RKO (cell line): ENCODE measurements at places on chromosomes 7 and 10.

- no peak for DNase-seq
These were observed 41.3 kb upstream of the ADRA2A start for GRCh38 chr10:111035542-111035941.

GRCh38 chr7:74074770-74075169, 8.8 kb upstream of the LIMK1 start:
- no peak for DNase-seq

DNA sequence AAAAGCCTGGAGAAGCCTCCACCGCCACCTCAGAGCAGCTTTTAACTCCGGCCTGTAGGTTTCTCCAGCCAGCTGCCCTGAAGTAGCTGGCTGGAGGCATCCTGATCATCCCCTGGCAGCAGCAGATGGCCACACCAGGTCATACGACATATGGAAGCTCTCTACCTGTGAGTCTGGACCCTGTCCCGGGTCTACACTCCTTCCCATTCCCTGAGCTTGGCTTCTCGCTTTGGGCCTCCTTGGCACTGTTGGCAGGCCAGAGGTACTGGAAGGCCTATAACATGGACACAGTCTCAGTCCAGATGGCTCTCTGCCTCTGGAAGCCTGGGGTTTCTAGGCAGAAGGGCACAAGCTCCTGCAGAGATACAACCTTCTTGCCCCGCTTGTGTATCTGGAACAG, 43.5 kb upstream of the TRIM8 start:
- DNase-seq: no peak

DNA sequence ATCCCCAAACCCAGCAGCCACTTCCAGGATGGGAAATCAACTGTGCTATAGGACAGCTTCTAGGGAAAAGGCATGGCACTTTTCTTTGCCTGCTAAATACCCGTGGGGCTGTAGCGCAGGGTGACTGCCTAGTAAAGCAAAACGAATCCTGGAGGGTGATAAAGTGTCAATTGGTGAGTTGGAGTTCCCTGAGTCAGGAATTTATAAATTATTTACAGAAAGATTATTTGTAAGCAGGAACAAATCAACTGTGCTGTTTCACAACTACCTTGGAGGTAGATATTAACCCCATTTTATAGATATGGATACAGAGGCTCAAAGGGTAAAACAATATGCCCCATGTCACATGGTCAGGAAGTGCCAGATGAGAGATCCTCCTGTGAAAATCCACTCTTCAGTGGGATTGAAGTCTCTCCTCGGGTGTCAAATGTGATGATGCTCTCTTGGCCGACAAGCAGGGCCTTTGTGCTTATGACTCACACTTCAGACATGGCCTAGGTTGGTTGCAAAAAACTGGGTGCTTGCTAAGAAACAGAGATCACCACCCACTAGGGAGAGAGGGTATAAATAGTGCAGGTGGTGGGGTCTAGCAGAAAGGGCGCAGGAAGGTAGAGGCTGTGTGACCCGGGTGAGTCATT, 383.2 kb upstream of the ZMIZ1 start:
- DNase-seq: no peak

DNA sequence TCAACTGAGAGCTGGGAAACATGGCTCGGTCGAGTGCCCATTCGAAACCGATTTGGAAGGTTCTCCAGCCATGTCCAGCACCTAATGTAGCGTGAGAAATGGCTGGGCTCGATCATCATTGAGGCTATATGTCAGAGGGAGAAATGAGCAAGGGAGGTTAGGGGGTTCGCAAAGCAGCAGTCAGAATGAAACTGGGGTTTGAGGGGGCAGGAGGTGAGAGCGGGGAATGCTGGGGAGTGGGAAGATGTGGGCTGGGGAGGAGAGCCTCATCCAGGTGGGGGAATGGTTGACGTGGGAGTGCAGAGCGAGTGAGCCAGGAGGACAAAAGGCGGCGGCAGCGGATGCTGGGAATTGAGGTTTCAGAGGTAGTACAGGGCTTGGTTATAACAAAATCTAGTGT, 34.8 kb upstream of the GALNTL5 start:
- DNase-seq: no peak

DNA sequence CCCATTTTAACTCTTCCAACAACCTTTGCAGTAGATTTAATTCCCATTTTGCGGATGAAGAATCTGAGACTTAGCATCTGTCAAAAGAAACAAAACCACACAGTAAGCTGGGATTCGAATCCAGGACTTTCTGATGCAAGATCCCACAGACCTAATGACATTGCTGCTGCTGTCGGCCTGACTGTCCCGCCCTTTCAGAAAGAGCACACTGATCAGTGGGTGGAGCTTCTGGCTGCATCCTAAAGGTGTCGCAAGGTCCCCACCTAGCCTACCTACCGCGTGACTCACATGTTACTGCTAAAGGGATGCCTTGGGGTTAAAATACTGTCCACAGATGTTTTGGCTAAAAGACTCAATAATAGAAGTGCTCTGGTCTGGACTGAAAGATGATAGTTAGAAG, 134.7 kb downstream of the EMX2 start:
- DNase-seq: no peak

DNA sequence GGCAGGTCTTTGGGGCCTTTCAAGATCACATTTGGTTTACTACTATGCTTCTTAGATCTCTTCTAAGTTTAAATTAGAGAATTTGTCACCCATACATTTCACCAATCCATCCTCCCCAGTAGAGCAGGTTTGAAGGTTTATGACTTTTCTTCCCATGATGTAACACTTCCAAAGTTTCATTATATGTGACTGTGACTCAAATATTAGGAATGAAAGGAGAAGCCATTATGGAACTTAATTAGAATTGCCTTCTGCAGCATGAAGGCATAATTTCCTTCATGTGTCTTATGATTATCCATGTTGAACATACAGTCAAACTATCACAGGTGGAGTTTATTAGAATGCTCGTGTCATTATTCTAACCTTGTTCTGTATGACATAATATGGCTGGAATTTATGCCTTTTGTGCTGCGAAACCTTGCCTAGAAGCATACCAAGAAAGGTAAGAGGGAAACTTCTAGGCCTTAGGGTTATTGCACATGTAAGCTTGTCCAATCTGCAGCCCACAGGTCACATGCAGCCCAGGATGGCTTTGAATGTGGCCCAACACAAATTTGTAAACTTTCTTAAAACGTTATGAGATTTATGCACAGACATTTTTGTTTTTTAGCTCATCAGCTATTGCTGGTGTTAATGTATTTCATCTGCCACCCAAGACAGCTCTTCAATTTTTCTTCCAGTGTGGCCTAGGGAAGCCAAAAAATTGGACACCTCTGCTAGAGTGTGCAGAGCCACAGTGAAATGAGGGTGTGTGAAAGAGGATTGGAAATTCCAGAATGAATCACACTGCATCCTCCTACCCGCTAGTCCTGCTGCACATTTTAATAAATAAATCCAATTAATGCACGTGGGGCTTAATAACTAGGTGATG, 133.6 kb downstream of the TMEM26 start:
- DNase-seq: no peak

DNA sequence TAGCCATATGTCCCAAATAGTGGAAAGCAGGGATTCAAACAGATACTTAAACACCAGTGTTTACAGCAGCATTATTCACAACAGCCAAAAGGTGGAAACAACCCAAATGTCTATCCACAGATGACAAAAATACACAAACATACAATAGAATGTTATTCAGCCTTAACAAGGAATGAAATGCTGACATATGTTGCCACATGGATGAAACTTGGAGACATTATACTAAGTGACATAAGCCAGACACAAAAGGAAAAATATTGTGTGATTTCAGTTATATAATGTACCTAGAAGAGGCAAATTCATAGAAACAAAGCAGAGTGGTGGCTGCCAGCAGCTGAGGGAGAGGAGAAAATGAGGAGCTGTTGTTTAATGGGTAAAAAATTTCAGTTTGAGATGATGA, 533.9 kb upstream of the FZD8 start:
- no peak for DNase-seq

GRCh38 chr10:113131613-113132261, 181.7 kb downstream of the TCF7L2 start:
- DNase-seq: no peak

DNA sequence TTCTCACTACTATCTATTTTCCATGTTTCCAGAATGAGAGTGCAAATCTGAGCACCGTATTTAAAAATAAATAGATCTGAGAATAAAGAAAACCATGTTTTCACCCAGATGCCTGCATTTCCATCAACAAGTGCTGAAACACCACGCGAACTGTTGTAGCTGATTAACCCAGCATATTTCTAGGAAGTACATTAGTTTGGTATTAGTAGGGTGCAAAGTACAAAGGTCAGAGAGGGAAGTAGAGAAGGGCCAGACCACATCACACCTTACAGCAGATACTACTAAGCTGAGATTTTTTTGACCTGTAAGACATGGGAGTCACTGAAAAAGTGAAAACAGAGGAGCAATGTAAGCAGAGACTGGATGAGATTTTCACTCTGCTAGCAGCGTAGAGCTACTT, 181.3 kb downstream of the IMMP2L start:
- DNase-seq: no peak

DNA sequence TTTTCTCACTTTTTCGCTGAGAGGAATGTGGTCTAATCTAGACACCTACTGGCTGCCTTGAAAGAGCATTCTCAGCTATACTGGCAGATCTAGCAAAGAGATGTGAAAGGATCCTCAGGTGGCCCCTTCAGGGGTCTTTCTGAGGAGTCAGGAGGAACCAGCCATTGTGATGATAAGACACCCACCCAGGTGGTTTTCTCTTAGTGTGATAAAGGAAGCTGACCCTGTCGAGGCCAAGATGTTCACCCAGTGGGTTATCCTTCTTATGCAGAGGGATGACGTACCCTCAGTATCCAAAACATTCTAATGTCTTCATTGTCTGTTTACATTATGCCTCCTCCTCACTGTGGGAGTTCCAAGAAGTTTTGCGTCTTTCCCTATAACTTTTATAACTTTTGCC, 98.3 kb upstream of the LRGUK start:
- DNase-seq: no peak

GRCh38 chr7:35371221-35371620, 117.3 kb upstream of the TBX20 start:
- DNase-seq: no peak

- DNase-seq: no peak
These were observed 768.5 kb downstream of the NXPH1 start for GRCh38 chr7:9201928-9202327.

- peak; percentile 32 for DNase-seq
These were observed 497 bp downstream of the PPP2R2D start for GRCh38 chr10:131901181-131901829.

- DNase-seq: no peak
These were observed 166.4 kb downstream of the PPP1R17 start for GRCh38 chr7:31853380-31853779.

- DNase-seq: no peak
These were observed 83.2 kb downstream of the AHCYL2 start for GRCh38 chr7:129308047-129308446.

GRCh38 chr10:24920907-24921881, 31.2 kb downstream of the PRTFDC1 start:
- peak; percentile 98 for DNase-seq

DNA sequence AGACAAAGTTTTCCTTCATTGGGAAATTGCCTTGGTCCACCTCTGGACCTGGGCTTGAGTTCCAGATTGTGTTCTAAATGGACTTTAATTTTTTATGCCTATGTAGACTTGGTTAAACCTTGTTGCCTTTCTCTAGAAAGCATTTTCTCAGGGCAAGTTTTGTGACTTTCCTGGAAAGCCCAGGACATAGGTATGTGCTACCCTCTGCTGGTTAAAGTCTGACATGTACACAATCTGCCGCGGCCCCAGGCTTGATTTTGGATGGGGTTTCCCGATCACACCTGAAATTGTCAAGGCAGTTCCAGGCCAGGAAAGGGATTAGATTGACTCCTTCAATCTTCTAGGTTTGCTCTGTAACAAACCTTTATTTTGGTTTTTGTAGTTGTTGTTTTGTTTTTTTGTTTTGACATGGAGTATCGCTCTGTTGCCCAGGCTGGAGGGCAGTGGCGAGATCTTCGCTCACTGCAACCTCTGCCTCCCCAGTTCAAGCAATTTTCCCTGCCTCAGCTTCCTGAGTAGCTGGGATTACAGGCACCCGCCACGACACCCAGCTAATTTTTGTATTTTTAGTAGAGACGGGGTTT, 14.1 kb upstream of the AKR1B10 start:
- DNase-seq: peak; percentile 61

DNA sequence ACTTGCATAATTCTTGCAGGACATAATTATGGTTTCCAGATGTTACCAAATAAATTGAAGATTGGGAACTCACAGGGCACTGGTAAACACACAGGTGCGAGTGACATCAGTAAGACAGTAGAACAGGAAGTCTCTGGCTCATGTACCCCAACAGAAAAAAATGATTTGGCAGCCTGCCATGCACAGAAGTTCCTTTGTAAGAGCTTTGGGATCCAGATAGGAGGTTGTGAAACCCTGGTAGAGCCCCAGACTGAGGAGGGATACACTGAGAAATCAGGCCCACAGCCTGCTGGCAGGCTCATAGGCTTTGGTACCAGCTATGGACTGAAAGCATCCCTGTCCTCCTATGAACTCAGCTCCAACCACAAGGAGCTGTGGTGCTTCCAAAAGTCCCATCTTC, 118.0 kb downstream of the COBL start:
- DNase-seq: no peak

GRCh38 chr10:16856567-16856966, 39.3 kb upstream of the RSU1 start:
- DNase-seq: no peak

GRCh38 chr10:62017491-62017870, 116.0 kb downstream of the ARID5B start:
- DNase-seq: no peak

DNA sequence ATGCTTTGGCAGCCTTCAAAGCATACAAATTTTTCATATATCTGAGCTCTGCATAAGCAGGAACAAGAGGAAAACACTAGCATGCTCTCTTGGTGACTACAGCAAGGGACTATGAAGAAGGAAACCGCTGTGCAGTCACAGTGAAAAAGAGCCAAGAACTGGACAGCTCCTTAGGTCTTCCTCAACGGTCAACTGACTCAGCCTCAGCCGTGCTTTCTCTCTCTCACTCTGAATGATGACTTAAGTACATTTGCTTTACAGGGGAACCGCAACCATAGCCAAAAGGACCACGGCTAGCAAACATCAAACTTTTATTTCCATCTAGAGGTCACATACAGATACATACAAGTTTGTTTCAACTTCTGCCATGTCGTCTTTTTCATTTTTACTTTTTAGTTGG, 69.9 kb downstream of the HYCC1 start:
- peak; percentile 52 for DNase-seq
